ENCODE measurements at places on chromosomes 1 and 21.
A peak's percentile ranks its signal among the peaks of the same experiment; 100 is the strongest.

GRCh38 chr1:116587501-116588227 lies 16.8 kb upstream of the CD58 start:
- no peak for DNase-seq

DNA sequence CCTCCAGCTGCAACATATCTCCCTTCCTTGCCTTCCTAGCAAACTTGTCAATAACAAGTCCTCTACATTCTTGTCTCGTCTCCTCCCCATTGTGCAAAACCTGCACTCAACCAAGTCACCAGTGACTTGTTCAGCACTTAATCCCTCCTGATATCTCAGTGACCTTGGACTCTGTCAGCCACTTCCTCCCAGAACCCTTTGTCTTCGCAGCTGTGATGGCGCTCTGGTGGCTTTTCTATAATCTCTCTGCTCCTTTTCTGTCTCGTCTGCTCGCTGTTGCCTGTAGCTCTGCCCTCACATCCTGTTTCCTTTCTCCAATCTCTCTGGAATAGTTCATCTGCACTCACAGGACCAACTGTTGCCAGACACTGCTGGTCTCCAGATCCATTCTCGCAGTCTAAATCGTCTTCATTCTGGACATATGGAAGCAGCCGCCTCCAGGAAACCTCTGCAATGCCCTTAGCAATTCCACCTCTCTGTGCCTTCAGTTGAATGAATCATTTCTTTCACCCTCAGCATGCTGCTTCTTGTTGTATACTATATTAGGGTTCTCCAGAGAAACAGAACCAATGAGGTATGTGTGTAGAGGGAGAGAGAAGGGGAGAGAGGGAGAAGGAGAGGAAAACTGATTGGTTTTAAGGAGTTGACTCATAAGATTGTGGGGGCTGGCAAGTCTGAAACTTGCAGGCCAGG lies 17.4 kb upstream of the IFNAR2 start:
- DNase-seq: no peak

- DNase-seq: no peak
Observed at GRCh38 chr21:44918107-44918470, 2.6 kb downstream of the ITGB2 start.

DNA sequence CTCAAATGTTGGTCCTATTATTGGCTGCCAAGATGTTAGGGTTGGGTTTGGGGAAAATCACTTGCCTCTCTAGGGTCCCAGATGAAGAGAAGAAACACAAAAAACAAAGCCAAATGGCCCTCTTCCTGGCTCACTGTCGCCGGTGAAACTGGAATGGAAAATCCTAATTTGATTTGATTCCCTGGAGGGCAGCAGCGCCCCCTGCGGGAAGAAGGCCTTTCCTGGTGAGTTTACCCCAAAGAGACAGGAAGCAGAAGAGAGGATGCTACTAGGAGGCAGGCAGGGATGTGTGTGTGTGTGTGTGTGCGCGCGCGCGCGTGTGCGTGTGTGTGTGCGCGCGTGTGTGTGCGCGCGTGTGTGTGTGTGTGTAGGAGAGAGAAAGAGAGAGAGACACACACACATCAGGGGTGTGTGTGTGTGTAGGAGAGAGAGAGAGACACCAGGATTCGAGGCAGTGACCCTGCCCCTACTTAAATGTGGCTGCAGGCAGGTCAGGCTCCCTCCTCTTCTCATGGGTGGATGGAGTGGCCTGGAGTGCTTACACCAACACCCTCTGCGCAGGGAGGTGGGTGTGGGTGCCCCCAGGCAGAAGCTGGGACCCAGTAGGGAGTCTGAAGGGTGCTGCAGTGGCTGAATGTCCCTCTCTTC lies 3.1 kb upstream of the SELENON start:
- peak; percentile 75 for DNase-seq

- DNase-seq: peak; percentile 10
Observed at GRCh38 chr1:3625151-3625907, 514 bp downstream of the TPRG1L start.

DNA sequence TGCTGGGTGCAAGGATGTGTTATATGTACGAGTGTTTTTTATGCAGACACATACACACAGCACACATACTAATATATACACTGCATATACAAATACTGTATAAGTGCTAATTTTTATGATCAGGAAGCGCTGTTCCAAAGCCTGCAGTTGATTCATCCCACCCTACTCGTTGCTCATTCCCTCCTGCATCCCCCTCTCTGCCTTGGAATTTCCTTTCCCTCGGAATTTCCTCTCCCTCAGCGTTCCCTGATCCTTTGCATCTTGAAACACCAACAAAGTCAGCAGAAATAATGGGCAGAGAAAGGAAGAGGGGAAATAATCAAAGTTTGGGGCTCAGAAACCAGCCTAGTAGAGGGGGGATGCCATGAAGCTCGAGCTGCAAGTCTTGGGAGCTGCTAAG lies 98.9 kb downstream of the CSMD2 start:
- DNase-seq: no peak

DNA sequence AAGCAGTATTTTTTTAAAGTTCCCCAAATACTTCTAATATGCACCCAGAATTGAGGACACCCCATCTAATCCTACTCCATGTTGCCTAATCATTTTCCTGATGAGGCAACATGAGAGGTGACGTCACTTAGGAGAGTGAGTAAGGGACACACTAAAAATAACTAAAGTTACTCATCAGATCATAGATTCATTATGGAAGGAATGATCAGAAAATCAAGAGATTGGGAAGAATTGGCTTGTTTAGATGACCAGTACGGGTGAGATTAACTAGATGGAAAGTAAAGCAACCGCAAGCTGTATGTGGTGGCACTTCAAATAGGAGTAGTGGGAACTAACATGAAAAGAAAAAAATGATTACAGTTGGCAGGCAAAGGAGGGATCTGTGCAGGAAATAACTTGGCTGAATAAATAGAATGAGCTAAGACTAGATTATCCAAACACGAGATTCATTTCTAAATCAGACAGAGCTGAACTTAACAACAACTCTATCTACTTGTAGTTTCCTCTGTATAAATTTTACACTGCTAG lies 61.4 kb upstream of the CXADR start:
- DNase-seq: no peak

- DNase-seq: no peak
Observed at GRCh38 chr1:181743878-181744312, 260.6 kb downstream of the CACNA1E start.
